ENCODE measurements at places on chromosomes 4 and X.

GRCh38 chr4:26261405-26261804 is 59.4 kb upstream of the RBPJ start:
- DNase-seq, result no peak

GRCh38 chr4:95985051-95985450 is 145.2 kb downstream of the PDHA2 start:
- DNase-seq, result no peak

GRCh38 chrX:109264878-109265277 is 217.0 kb downstream of the GUCY2F start:
- DNase-seq, result no peak

- DNase-seq, result no peak
Measured at GRCh38 chr4:79869597-79870237, 203.3 kb downstream of the ANTXR2 start.

DNA sequence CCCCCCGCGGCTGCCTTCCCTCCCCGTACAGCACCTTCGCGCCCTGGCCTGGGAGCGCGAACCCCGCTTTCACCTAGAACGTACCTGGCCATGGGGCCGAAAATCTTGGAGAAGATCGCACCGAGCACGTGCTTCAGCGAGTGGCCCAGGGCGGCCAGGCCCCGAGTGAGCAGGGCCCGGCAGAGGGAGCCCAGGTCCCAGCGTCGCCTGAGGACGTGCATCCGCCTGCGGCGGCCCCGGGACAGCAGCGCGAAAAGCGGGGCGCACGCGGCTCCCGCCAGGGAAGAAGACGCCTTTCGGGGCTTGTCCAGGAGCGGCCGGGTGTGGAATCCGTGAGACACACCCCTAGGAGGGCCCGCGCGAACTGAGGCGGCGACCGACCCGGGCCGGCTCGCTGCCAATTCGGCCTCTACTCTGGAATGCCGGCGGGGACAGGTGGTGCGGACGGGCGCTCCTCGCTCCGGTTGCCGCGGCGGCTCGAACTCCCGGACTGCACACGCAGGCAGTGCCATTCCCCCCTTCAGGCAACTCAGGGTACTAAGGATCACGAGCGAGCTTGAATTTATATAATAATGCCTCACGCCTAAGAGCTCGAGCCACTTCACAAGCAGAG is at the start of gene HS6ST2:
Gene HS6ST2 (minus strand): TSS at position 539 of the 613 bp plus-strand sequence.
- DNase-seq, result no peak

GRCh38 chr4:148434075-148434773 is 8.0 kb downstream of the NR3C2 start:
- DNase-seq, result no peak

DNA sequence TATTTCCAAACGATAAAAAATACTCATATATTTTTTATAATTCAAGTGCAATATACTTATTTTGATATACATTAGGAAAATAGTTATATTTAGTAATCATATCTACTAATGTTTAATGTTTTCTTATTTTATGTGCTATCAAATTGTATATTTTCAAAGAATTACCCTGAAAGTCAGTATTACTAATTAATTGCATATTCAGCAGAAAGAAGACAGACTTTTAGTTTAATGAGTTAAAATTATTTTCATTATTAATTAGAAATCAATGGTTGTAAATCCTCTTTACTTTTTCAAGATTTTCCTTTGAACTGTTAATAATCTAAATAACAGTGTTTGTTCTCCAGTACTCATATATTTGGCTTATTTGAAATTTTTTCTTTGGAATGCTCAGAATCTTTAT is 181.3 kb upstream of the NDST4 start:
- no peak for DNase-seq

DNA sequence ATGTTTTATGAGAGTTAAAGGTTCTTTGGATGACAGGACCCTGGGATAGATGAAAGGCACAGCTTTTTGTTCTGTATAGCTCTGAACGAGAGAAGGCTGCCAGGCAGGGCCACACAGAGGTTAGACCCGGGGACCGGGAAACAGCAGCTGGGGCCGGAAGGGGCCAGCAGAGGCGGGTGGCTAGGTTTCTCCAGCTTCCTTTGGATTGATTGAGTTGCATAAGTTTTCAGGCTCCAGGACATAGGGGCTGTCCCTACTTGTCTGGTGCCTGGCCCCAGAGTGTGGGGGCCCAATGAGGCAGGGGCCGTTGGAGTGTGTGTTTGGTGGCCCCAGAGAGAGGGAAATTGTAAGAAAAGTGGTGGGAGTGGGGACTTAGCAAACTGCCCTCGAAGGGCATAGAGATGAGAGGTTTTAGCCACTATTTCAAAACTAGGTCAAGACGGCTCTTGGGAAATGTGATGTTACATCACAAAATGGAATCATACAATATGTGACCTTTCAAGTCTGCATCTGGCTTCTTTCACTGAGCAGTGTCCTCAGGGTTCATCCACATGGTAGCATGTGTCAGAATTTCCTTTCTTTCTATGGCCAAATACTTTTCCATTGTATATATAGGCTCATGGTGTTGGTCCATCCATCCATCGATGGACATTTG is 3.7 kb downstream of the ZFP92 start:
- DNase-seq, result peak; percentile 41

- no peak for DNase-seq
Measured at GRCh38 chr4:52783069-52783468, 31.8 kb upstream of the ERVMER34-1 start.

DNA sequence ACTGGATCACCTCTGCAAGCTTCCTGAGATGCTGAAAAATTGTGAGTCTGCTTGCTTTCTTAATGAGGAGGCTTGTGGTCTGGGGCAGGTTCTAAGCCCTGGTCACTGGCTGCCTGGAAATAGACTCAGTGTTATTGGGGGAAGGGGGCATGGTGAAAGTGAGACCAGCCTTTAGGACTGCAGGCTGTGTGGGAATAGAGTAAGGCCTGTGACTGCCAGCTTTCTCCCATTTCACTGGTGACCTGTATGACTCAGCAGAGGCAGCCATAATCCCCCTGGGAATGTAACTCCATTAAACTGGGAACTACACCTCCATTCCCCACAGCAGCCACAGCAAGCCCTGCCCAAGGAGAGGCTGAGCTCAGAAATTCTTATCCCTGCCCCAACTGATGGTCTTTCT is 55.9 kb upstream of the IL15 start:
- no peak for DNase-seq

DNA sequence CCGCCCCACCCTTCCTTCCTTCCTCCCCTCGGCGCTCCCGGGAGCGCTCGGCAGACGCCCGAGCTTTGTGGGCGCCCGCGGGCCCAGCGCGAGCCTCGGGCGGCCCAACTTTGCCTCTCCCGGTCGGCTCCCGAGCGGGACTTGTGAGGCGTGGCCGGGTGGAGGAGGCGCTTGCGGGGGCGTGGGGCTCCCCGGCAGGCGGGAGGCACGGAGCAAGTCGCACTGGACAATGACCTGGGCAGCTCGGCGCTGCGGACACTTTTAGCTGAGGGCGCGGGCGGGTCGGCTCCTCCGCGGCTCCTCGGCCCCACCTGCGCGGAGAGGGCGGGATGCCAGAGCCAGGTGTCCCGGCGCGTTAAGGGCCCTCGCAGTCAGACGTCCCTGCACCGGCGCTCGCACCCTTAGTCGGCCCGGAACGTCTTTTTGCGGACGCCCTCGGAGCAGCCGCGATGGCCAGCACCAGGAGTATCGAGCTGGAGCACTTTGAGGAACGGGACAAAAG is 385 bp downstream of the DCLK2 start:
- peak; percentile 82 for DNase-seq

DNA sequence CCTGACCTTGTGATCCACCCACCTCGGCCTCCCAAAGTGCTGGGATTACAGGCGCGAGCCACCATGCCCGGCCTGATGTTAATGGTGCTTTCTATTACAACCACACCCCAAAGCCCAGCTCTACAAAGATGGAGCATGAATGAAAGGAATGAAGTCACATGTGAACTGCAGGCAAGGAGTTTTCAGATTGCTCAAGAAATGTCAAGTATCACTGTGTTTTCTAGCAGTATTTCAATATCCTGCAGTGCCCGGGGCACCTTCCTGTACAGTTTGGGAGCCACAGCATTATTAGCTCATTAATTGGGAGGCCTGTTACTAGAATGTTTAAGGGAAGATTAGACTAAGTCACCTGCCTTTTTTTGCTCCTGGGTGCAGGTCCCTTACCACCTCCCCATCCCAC is 40.1 kb downstream of the PRIMPOL start:
- DNase-seq, result no peak

DNA sequence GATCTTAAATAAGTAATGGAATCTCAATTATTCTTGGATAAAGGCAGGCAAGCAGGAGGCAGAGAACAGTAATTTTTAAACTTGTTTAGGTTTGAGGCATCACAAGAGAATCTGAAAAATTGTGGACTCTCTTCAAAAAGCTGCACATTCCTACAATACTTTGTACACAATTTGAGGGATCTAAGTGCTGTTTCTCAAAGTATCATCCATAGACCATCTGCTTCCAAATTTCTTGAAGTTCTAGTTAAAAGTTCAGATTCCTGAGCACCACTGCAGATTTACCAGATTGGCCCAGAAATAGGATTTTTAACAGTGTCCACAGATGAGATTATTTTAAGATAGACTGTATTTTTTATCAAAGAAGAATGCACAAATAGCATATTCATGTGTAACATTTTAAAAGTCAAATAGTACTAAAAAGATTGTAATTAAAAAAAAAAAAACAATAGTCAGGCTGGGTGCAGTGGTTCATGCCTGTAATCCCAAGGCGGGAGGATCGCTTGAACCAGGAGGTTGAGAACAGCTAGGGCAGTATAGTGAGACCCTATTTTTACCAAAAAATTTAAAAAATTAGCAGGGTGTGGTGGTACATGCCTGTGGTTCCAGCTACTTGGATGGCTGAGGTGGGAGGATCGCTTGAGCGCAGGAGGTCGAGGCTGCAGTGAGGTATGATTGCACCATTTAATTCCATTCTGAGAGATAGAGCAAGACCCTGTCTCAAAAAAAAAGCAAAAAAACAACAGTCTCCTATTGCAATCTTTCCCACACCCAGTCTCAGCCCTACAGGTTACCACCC is 14.2 kb upstream of the FNIP2 start:
- peak; percentile 53 for DNase-seq

DNA sequence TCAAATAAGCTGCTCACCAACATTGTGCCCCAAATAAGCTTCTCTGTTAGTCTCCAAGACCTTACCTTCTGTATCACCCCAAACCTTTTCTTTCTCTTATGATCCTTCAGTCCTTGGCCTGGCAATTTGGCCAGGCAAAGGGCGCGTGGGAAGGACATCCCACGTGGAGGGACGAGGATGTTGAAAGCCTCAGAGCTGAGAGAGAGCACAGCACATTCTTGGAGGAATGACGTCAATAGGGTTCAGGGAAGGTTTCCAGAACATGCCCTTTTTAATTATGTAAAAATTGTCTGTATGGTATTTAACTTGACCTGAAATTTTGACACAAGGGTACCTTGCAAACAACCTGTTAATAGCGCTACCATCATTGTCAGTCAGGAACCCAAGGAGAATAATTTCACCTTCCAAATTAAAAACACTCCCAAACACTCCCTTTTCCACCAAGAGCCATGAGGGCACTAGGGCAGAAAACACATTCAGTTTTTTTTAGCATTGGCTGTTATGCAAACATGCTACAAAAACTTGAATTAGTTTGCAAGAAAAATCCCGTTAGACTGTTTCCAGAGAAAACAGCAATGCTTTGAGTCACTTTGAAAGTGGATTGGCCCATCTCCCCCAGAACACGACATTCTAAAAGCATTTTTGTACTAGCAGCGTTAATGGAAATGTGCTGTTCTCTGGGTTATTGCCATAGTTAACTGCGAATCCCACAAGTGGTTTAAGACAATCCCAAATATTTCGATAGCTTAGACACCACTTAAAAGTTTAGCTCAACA is 183.2 kb upstream of the PUDP start:
- peak; percentile 89 for DNase-seq

DNA sequence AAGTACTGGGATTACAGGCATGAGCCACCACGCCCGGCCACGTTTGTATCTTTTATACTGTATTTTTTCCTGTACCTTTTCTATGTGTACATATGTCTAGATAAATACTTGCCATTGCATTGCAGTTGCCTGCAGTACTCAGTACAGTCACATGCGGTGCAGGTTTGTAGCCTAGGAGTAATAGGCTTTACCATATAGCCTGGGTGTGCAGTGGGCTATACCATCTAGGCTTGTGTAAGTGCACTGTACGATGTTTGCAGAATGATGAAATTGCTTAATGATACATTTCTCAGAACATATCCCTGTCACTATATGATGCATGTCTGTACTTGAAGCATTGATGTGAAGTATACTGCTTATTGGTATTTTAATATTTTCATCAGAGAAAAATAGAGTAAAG is 115.4 kb upstream of the PUDP start:
- DNase-seq, result no peak

DNA sequence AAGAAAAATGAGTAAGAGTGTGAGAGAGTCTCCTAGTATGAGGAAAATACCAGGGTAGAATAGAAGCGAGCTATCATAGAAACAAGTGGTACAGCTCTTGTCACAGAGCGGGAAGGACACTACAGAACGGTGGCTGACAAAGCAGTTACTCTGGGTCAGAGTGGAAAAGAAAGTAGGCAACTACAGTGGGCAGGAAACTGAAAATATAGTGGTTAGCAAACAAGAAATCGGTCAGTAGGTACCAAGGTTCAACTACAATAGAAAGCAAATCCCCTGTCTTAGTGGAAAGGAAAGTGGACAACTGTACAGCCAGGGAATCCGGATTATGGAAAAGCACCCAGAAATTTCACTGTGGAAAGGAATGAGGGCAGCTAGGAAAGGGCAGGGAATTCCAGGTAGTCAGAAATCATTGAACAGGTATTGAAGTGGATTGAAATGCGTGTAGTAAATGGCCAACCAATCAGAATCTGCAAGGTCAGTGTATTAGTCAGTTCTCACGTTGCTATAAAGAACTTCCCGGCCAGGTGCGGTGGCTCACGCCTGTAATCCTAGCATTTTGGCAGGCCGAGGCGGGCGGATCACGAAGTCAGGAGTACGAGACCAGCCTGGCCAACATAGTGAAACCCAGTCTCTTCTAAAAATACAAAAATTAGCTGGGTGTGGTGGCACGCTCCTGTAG is 219.6 kb upstream of the DIAPH2 start:
- no peak for DNase-seq

DNA sequence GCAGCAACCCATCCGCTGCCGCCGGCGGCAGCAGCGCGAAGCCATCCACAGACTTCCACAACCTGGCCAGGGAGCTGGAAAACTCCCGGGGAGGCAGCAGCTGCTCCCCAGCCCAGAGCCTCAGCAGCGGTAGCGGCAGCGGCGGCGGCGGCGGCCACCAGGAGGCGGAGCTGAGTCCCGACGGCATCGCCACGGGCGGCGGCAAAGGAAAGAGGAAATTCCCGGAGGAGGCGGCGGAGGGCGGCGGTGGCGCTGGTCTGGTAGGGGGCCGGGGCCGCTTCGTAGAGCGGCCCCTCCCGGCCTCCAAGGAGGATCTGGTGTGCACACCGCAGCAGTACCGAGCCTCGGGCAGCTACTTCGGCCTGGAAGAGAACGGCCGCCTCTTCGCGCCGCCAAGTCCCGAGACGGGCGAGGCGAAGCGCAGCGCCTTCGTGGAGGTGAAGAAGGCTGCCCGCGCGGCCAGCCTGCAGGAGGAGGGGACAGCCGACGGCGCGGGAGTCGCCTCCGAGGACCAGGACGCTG is 4.9 kb downstream of the PRDM8 start:
- peak; percentile 91 for DNase-seq

DNA sequence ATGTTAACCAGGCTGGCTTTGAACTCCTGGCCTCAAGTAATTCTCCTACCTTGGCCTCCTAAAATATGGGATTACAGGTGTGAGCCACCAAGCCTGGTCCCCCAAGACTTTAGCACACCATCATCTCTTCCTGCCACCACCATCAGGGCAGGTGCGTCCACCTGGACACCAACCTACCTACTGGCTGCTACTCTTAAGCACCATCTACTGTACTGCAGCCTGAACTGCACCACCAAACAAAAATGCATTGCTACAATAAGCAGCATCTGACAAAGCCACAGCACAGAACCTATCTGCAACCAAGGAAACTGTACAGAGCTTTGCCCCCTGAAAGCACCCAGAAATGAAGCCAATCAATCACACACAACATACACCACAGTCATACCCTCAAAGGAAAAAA is 139.7 kb downstream of the EFHC2 start:
- no peak for DNase-seq
